Effector CD4-positive, alpha-beta T cell (primary cell): ENCODE measurements at places on chromosomes 7 and 10.

DNA sequence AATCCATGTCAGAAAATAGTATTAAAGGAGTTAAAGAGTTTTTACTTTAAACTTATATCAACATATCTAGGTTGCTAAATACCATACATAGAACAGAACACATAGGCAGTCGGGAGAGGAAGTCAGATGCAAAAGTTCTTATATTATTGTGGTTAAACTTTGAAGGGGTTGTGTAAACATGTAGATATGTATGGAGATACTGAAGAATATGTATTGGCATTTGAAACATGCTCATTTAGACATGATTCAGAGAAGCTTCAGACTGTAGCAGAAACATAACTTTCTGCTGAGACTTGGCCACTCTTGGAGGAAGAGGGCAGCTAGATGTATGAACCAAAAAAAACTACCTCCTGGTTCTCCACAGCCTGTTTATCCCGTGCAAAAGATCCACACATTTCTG lies 103.5 kb upstream of the FERD3L start:
- DNase-seq = no peak

DNA sequence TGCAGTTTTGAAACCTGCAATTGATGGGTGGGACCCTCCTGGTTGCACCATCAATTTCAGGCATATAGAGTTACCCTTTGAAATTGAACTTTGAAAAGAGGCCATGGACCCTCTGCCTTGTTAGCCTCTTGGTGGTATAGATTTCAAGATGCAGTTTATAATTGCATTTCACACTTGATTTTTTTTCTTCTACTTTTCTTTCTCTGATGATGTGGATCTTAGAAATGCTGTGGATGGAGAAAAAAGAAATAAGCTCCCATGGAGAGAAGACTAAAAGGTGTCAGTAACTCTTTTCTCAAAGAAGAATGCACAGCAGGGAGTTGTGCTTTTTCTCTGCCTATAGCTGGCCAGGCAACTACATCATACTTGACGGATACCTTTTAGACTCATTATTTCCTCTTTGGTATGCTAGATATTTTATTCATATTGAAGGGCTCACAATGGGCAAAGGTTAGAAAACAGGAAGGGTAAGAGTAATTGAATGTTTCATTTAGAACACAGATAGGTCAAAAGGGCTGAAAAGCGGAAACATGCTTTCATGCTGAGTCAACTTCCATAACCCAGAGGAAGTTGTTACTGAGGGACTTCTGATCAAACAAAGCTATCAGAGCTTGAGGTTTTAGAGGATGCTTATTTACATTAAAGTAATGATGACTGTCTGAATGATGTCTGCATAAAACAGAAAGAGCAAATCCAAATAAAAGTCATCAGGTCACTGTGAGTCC lies 773.2 kb upstream of the LRRN3 start:
- no peak for DNase-seq

GRCh38 chr7:7175075-7175695 lies 7.2 kb upstream of the C1GALT1 start:
- DNase-seq = no peak

- no peak for DNase-seq
Measured at GRCh38 chr7:94425546-94425945, 30.9 kb downstream of the COL1A2 start.

GRCh38 chr10:92493362-92493761 lies 80.5 kb downstream of the IDE start:
- DNase-seq = no peak

DNA sequence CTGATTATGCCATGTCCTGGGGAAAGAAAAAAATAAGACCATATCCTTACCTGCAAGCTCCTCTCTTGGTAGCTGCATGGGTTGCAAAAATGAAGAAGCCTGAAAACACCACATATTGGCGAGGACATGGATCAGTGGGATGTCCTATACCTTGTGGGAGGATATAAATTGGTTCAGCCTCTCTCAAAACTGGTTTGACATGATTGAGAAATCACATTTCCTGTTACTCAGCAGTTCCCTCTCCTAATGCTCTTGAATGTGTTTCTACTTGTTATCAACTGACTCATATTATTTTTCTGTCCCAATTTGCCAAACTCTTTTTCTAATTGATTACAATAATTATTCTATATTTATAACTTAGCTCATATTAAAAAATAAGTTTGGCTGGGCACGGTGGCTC lies 380.2 kb downstream of the EXOC4 start:
- DNase-seq = no peak

DNA sequence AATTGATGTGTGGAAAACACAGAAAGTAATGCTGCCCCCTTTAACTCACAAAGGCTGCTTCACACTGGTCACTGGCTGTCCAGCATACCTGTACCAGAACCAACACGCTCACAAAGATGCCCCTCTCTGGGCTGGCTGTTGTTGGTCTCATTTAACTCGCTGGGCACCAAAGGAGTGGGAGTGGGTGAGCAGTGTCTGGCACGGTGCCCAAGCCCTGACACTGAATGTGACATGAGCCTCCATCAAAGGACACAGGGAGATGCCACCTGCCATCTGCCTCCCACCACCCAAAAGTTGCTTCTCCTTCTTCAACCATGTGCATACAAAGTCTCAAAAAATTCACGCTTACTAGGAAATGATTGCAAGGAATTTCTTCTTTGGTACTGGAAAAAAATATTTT lies 86.8 kb downstream of the FGFR2 start:
- no peak for DNase-seq

- DNase-seq = no peak
Measured at GRCh38 chr10:71079761-71080380, 132.5 kb upstream of the UNC5B start.

GRCh38 chr7:101861218-101861775 lies 43.9 kb downstream of the CUX1 start:
- no peak for DNase-seq
